Posterior cingulate gyrus (tissue), 11 donors: ENCODE measurements at places on chromosomes 11 and 22.

- DNase-seq = no peak
Measured at GRCh38 chr11:119585043-119585781, 143.8 kb downstream of the NECTIN1 start.

DNA sequence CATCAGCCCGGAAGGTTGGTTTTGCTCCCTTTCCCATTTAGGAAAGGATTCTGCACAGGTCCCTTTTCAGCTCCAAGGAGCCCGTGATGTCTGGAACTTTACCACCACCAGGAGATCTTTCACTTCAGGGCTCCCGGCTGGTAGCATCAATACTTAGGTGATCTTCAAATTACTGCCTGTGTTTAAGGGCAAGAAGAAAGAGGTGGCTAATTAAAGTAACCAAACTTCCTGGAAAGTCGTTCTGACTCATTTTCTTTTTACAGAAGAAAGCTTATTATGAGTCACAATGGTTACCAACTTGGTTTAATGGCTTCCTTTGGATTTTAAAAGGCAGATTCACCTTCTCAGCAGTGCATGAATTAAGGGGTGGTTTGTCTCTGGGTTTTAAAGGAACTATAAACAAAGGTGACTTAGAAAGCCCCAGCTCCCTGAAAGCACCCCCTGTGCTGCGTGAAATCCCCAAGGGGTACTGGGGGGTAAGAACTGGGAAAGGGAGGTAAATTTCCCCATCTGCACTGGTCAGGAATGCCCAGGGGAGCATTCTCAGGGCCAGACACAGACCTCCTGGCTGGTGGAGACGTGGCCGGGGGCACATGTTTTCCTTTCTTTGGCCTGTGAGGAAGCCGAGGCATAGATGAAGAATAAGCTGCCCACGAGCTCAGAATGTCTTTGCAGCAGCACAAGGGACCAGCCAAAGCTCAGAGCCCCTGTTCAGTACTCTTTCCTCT is 8.8 kb downstream of the POU2F3 start:
- no peak for DNase-seq

DNA sequence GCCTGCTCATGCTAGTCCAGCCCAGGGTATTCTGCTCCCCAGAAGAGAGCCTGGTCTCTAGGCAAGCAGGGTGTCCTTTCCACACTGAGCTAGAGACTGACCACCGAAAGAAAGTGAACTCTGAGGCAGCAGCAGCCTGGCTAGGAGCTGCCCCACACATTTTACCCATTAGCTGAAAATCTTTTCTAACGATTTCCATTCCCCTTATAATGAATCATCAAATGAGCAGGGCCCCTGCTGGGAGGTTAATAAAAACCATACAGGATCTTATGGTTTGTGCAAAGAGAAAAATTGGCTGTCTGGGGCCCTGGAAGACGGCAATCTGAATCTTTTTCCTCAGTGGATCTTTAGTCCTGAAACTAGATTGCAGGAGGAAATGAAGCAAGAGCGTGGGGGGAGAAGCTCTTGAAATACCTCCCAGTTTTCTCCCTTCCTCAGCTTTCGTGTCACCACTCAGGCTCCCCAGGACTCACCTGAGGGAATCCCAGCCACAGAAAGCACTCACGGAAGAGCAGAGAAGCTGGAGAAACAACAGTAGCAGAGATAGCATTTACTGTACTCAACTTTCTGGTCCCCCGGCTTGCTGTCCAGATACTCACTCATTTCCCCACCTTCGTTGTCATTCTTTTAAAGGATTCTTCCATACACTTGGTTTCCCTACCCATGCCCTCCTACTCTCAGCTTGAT is 74.7 kb upstream of the CD44 start:
- no peak for DNase-seq

DNA sequence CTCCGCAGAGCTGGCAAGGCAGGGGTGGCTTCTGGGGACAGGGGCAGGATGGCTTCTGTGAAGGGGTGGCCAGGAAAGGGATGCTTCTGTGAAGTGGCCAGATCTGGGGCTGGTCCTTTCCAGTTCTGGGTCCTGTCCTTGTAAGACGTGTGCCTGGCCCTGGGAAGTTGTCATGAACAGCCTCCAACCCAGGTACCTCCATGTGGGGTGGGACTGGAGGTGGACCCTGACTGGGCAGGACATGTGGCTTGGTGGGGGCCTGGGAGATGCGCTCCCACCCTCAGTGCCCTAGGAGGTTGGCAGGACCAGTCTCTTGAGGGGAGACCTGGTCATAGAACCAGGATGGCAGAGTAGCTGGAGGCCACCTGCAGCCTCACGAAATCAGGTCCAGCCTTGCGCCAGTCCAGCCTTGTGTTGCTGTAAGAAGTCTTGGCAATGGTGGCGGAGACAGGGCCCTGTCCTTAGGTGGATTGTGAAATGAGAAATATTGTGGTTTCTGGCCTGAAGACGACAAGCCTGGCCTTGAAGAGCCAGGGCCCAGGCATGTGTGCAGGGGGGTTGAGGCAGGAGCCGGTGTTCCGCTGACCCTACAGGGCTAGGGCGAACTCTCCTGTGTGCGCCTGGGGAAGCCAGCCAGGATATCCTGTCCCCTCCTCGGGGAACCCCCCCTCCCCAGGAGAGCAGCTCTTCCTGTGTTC is 2.6 kb downstream of the KCNQ1 start:
- no peak for DNase-seq

DNA sequence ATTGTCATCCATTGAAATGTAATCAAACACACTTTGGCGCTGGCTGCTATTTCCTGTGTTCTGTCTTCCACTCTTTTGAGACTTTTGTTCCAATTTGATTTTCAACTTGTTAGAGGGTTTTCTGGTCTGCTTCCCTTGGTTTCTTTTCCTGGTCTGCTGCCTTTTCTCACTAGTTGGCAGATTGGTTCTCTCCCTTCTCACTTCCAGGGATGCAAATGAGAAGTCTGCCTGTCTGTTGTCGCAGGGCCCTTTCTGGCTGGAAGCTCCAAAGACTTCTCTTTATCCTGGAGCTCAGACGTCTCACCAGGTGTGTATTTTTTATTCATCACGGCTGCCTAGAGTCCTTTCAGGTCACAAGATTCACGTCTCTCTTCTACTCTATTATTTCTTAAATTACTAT is 84.0 kb downstream of the RPS6KA4 start:
- no peak for DNase-seq

DNA sequence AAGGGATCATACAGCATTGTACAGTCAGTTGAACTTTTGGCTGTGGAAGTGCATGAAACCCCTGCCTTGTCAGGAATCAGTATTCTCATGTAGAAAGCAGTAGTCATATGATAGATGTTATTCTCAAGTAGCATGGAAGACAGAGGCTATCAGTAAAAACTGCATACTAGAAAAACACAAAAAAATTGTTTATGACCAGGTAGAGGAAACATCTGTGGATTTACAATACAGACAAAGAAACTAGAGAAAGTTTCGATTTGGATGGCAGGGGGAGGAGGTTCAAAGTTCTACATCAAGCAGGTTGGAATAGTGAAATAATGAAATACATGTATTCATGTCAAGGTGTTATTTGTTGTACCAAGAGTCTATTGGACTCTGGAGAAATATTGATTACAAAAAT is 212.3 kb upstream of the DDI1 start:
- DNase-seq = no peak

- no peak for DNase-seq
Measured at GRCh38 chr22:45696227-45696626, 24.6 kb downstream of the ATXN10 start.

DNA sequence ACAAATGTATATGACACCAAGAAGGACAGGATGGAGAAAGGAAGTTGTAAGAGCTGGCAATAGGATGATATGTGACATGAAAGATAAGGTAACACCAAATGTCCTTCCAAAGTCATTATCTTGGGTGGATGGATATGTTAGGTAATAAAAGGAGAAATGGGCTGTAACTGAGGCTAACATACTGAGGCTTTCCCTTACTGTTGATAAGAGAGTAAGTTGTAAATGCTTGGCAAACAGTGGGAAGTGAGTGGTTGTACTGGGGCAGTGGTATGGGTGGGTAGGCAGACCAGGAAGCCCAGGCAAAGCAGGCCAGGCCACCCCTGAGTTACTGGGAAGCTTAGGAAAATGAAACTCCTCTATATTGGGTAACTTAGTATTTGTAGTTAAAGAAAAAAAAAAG is 73.7 kb downstream of the ARHGAP42 start:
- DNase-seq = no peak

- peak; percentile 22 for DNase-seq
Measured at GRCh38 chr11:113998574-113998973, 23.7 kb downstream of the HTR3A start.

DNA sequence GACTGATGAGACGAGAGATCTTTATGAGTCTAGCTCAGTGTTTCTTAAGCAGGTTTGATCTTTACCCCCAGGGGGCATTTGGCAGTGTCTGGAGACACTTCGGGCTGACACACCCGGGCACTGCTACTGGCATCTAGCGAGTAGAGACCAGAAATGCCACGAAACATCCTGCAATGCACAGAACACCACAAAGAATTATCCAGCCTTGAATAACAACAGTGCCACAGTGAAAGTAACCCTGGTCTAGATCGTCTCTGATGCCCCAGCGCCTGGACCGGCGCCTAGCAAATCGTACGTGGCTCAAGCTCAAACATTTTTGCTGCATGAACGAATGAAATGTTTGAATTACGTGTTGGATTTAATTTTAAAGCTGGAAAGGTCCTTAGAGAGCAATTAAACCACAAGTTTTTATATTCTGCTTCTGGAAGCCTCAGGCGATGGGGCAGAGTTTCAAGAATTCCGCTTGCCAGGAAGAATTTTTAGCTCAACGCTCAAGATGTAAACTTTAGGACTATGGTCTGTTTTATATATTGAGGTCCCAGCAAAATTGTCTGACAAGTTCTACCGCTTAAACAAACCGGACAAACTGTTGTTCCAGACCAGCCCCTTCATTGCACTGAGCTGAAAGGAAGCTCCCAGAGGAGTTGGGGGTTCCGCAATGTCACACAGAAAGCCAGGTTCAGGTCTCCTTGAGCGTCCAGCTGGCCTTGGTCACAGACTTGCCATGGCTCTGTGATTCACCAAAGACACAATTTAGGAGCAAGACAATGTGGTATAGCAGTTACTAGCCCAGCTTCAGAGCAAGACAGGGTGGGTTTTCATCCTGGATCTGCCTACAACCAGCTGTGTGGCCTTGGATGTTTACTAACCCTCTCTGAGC is 44.2 kb upstream of the SMTN start:
- DNase-seq = no peak

DNA sequence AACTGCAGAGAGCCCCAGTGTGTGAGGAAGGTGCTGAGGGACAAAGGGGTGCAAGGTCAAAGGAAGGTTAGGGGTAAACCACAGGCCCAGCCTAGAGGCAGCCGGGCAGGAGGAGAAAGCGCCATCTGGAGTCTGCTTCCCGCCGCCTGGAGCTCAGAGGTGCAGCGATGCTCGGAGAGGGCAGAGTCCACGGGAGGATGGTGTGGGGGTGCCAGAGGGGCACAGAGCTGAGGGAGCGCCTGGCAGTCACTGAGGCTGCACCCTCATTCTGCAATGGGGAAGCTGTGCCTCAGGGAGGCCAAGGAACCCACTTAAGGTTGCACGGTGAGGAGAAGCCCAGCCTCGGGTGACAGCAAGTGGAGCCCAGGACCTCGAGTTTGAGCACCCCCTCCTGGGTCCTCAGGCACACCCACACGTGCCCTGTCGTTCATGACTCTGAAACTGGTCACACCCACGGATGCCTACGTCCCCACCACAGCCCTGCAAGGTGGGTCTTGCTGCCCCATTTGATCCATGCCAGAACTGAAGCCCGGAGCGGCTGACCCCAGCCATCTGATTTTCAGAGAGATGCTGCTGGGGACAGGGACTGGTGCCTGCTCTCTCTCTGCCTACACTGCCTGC is 1.6 kb downstream of the IL2RB start:
- no peak for DNase-seq
